ENCODE measurements at places on chromosomes 13 and 19.

GRCh38 chr19:41746593-41747227 lies 8.6 kb upstream of the CEACAM6 start:
- peak; percentile 23 for DNase-seq

GRCh38 chr19:19260417-19261214 lies 12.5 kb downstream of the TM6SF2 start:
- DNase-seq, result no peak

GRCh38 chr19:47580397-47580796 lies 7.4 kb upstream of the ZNF541 start:
- DNase-seq, result no peak

DNA sequence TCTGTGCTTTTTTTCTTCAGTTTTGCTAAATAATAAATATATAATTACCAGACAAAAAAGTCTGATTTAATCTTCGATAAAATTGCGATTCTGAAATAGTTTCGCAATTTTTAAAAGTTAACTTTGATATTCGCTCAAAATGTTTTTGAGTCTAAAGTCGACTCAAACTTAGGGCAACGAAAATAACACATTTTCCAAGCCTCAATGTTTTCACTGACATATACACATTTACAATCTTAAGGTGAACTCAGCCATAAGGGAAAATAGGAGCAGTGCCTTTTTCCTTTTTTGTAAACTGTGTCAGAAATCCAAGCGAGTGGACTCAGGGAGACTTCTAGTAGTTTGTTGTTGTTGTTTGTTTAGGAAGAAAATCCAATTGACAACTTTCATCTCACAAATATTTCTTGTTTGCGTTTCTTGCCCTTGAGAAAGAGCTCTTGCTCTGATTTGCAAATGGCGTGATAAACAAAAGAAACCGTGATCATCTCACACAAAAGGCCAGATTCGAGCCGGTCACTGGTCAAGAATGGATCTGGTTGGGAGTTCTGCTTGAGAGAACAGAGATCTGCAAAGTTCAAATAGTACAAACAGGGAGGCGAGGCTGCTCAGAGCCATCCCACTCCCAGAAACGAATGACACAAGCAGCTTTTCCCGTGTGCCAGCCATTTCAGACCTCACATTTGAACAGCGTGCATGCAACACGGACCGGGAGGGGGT lies 2.1 kb downstream of the SOX21 start:
- DNase-seq, result no peak

DNA sequence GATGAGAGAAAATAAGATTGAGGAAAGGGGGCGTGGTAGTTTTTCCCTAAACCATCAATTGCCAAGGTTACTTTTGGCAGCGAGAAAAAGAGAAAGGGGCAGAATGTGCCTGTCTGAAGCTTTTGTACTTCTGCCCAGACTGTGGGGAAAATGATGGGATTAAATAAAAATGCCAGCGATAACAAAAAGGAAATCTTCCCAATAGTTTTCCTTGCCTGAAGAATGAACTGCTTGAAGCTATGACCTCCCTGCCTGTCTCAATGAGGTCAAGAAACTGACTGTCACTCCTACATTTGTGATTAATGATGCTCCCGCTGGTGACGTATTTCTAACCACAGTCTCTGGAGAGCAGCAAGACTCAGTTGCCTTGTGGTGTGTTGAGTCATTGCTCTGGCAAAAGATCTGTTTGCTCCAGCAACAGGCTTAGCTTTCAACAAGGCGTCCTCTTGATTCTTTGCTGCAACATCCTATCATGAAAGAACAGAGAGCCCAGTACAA lies 1051.5 kb downstream of the DIAPH3 start:
- no peak for DNase-seq

GRCh38 chr19:2266183-2266993 lies 10.2 kb upstream of the JSRP1 start:
- no peak for DNase-seq

- no peak for DNase-seq
Measured at GRCh38 chr19:5269279-5269678, 71.3 kb downstream of the PTPRS start.

DNA sequence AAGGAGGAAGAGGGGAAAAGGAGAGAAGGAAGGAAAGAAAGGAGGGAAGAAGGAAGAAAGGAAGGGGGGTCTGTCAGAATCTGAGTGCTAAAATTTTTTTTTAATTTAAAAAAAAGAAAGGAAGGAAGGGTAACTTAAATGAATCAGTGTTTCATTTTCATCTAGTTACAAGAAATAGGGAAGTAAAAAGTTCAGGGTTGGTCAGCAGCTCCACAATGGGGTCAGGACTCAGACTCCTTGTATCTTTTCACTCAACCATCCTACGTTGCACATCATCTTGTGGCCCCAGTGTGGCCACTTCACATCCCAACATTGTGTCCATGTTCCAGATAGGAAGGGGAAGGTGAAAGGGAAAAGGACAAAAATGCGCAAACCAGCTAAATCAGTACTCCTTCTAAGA lies 14.3 kb upstream of the FNDC3A start:
- DNase-seq, result no peak

DNA sequence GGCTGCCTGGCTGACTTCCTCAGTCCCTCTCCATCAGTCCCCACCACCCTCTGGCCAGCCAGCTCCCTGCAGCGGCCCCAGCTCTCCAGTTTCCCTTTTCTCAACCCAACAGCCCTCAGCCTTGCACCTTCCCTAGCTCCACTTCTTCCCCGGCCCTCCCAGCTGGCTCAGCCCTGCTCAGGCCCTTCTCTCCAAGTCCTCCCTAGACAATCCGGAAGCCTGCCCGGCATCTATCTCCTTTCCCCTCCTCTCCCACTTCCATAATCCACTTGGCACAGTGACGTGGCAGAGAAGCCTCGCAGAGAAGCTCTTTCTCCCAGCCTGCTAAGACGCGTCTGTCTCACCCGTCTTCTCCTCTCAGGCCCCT lies 1.1 kb downstream of the UBXN6 start:
- no peak for DNase-seq

DNA sequence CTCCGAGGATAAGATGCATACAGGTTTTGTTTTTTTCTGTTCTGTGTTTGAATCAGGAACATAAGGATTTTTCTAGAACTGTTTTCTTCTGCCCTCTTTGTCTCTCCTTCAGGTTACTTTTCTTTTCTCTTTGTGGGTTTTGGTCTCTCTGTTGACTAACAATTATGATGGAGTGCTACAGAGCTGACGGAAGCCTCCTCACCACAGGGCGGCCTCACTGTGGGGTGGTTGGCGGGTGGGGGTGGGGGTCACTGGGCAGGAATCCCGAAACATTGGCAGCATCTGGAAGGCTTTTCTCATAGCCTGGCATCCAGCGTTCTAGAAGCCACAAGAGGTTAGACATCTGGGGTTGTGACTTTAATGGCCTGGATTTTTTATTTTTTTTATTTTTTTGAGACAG lies 12.0 kb upstream of the MATK start:
- DNase-seq, result no peak

- DNase-seq, result peak; percentile 40
Measured at GRCh38 chr19:41595258-41595889, 19.4 kb downstream of the CEACAM21 start.

GRCh38 chr19:31385744-31386143 lies 36.5 kb upstream of the TSHZ3 start:
- no peak for DNase-seq

DNA sequence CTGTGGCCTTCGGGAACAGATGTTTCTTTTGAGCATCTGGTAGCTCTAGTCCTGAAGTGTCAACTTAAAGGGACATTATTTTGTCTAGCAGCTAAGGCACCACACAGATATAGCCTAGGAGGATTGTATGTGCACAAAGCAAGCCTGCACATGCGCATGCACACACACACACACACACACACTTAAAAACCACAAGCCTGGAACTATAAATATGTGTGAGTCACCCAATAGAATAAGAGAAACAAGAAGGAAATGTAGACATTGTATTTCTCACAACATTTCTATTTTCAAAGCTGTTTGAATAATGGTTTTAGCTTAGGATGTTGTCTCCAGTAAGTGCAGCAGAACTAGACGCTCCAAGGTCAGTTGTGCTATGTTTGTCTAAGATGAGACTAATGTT lies 516.5 kb downstream of the SUCLA2 start:
- DNase-seq, result no peak

GRCh38 chr13:45105895-45106294 lies 14.4 kb upstream of the GTF2F2 start:
- no peak for DNase-seq

DNA sequence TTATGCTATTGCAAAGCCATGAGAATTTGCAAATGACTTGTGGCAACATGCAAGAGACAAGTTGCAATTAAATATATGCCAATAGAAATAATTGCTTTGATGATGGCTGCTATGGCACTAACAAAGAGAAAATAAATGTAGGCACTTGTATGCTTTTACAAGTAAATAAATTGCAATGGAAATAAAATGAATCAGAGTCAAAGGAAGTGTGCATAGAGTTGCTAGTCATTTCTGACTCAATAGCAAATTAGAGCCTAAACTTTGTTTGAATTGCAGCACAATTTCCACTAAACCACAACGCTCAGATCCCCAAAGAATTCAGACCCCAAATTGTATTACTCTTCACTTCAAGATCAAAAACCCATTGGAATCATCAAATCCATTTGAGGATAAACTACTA lies 792.1 kb upstream of the ARGLU1 start:
- DNase-seq, result no peak

GRCh38 chr13:67147342-67148133 lies 82.6 kb downstream of the PCDH9 start:
- no peak for DNase-seq

GRCh38 chr19:13195678-13196077 lies 45.5 kb downstream of the IER2 start:
- DNase-seq, result no peak

- DNase-seq, result no peak
Measured at GRCh38 chr13:79781829-79782540, 301.0 kb downstream of the NDFIP2 start.

- DNase-seq, result no peak
Measured at GRCh38 chr13:55091172-55091571, 2049.5 kb upstream of the PRR20A start.

GRCh38 chr13:73240193-73240592 lies 181.4 kb downstream of the KLF5 start:
- DNase-seq, result no peak

GRCh38 chr13:69872321-69873047 lies 235.1 kb upstream of the ATXN8OS start:
- DNase-seq, result no peak

- no peak for DNase-seq
Measured at GRCh38 chr19:48716562-48717291, 2.8 kb downstream of the MAMSTR start.

DNA sequence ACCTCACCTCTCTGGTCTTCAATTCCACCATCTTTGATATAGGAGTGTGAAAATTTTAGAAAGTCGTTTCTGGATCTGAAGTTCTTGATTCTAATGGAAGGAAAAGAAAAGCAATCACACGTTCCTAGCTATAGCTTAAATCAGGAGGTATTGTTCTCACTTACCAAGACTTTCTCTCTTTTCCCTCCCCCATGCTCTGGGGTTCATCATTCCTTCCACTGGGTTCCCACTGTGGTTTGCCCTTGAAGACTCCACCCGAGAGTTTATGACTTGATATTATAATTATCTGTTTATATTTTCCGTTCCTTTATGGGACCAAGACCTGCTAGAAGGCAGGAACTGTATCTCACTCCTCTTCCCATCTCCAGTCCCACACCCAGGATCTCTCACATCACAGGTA lies 76.6 kb downstream of the AKAP11 start:
- DNase-seq, result no peak

- DNase-seq, result no peak
Measured at GRCh38 chr13:43126420-43126819, 103.0 kb downstream of the DNAJC15 start.

DNA sequence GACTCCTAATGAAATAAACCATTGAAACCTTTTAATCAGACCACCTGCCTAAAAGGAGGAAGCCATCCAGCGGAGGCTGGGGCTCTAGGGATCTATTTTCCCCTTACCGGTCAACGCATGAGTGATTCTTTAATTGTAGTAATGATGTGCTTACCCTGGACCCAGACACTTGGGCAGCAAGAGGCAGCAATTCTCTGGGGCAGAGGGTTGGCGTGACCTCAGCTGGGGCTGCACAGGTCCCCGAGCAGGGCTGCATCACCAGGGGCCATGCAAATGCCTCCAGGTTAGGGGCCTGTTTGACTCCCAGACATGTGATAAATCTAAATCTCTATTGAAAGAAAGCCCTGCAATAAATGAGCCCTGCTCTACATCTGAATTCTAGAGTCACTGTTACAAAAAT lies 194.2 kb upstream of the TSHZ3 start:
- DNase-seq, result no peak

- DNase-seq, result no peak
Measured at GRCh38 chr19:944663-945241, 18.9 kb downstream of the ARID3A start.

GRCh38 chr13:99911965-99912566 lies 59.5 kb downstream of the ZIC5 start:
- DNase-seq, result no peak

- DNase-seq, result peak; percentile 23
Measured at GRCh38 chr13:29935309-29935981, 85.0 kb upstream of the UBL3 start.

- no peak for DNase-seq
Measured at GRCh38 chr19:18282021-18282787, 782 bp upstream of the JUND start.

DNA sequence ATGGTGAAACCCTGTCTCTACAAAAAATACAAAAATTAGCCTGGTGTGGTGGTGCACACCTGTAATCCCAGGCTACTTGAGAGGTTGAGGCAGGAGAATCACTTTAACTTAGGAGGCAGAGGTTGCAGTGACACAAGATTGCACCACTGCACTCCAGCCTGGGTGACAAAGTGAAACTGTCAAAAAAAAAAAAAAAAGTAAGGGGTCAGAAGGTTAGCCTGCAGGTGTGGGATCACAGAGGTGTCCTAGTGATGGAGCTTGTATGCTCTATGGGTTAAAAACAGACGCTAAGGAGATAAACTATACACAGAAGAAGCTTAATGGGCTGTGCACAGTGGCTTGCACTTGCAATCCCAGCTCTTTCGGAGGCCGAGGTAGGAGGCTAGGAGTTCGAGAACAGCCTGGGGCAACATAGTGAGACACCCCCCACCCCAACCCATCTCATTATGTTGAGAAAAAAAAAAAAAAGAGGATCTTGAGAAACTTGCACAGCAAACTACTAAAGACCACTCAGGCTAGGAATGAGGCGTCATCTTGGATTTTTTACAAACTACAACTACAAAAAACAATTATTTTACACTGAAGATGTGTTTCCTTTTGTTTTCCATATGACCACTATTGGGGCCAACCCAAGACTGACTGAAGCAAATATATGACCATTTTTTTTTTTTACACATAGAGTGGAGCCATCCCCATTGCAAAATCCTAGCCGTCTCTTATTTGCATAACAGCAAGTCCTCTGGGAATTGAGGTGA lies 7.9 kb downstream of the FOSB start:
- no peak for DNase-seq

- DNase-seq, result no peak
Measured at GRCh38 chr19:45772130-45772840, 3.2 kb upstream of the SIX5 start.

DNA sequence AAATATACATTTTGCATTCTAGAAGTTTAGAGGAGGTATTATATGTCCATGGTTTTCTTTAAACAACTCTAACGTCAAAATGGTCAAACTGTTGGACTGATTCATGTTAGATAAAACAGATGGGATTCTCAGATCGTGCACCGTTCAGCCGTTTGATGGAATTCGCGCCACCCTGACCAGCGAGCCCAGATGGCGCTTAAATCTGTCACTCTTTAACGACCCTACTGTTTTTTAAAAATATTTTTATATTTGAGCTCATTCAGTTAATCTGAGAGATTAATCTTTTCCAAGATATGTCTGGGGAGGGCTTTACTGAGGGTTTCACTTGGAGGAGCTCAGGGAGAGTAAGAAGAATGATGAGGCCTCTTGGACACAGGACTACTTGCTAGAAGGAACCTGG lies 164.4 kb downstream of the TM9SF2 start:
- no peak for DNase-seq
